ENCODE measurements at places on chromosomes 5 and 9.

GRCh38 chr9:101307524-101308213, 77.1 kb downstream of the BAAT start:
- no peak for DNase-seq

DNA sequence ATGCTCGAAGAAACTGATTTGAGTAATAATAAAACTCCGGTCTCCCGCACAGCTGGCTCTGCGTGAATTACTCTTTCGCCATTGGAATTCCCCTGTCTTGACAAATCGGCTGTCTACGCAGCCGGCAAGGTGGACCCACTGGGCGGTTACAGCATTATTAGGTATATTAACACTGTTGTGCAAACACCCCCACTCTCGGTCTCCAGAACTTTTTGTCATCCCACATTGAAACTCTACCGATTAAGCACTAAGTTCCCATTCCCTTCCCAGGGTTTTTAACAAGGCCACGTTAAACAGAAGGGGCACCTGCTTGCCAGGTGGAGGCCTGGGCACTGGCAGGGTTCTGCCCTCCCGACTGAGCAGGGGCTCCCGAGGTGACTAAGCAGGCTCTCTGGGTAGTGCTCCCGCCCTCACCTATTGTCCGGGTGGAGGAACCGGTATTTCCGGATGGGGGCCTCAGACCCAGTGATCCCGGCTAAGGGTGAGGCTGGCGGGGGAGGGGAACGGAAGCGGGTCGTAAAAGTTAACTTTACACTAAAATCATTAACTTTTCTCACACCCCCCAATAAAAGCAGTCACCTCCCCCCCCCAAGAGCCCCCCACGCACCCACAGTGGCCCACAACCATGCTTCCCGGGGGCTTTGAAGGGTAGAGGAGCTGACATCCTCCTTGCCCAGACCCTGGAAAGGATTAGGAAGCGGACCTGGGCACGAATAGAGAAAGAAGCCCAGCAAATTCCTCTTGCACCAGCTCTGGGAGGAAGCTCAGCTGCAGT, 53.5 kb upstream of the TJP2 start:
- no peak for DNase-seq

GRCh38 chr5:151424892-151425523, 22.4 kb upstream of the SLC36A1 start:
- DNase-seq = no peak

DNA sequence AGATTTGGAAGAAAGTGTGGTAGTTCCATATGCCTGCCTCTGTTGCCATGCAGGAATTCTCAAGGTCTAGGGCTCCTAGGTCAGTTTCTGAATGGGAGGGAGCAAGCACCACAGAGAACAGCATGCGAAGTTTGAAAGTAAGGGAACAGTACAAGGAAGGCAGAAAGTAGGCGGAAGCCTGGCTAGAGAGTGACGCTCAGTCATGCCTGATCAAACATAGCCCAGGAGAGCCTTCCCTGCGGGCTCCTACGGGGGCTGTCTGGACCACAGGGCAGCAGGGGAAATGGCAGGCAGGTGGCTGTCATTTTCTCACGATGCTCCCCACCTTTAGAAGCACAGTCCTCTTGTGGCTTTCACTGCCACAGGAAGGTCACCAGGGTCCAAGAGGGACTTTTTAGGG, 12.8 kb upstream of the STC2 start:
- DNase-seq = no peak

DNA sequence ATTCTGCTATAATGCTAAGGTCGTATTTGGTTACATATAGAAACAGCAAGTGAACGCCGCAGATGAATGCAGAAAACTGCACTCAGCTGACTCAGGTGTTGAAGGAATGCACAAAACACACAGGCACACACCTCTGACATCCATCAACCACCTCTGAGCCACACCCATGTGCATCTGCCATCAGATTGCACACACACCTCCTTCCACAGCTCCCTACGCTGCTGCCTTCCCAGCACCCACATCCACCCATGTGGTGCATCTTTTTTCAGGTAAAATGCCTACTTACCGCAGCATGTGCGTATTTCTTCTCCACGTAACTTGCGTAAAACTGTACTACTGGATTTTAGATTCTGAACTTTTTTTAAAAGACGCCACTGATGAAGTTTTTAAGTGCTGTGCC, 7.1 kb downstream of the STK10 start:
- no peak for DNase-seq

- DNase-seq = no peak
Measured at GRCh38 chr5:151196556-151197290, 27.2 kb downstream of the CCDC69 start.

- no peak for DNase-seq
Measured at GRCh38 chr5:10580531-10581423, 16.9 kb downstream of the ANKRD33B start.

GRCh38 chr9:133969681-133970580, 22.2 kb downstream of the VAV2 start:
- DNase-seq = no peak

GRCh38 chr9:105403552-105404248, 44.1 kb upstream of the FSD1L start:
- DNase-seq = no peak

DNA sequence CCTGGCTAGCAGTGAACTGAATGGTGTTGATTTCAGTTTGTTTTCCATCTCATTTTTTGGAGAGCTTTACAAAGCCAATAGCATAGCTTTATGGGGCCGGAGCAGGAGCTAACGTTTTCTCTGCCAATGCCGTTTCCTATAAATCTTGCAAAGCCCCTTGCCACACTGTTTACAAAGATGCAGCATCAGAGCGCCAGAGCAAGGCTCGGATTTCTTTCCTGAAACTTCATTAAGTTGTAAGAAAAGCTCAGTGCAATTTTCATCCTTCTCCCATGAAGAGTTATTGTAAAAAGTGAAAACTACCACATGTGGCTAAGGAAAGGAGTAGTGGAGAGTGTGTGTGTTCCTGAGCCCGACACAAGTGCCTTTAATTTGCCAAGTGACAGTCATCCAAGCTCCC, 178.2 kb upstream of the GDNF start:
- no peak for DNase-seq

GRCh38 chr5:80864706-80865435, 95.3 kb upstream of the RASGRF2 start:
- DNase-seq = no peak

DNA sequence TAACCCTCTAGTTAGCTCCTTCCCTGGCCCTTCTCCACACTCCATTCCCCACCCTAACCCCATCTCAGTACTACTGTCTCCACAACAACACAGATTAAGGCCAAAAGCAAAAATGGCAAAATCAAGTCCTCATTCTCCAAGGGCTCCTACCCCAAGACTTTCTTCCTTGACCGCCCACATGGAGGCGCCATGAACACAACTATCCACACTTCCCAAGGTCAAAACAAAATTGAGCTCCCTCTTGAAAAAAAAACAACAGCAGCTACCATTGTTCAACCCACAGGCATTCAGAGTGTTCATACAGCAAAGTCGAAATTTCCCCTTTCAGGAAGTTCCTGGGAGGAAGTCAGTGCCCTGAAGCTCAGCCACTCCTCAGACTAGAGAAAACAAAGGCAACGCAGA, 54.4 kb downstream of the GNAQ start:
- peak; percentile 23 for DNase-seq

DNA sequence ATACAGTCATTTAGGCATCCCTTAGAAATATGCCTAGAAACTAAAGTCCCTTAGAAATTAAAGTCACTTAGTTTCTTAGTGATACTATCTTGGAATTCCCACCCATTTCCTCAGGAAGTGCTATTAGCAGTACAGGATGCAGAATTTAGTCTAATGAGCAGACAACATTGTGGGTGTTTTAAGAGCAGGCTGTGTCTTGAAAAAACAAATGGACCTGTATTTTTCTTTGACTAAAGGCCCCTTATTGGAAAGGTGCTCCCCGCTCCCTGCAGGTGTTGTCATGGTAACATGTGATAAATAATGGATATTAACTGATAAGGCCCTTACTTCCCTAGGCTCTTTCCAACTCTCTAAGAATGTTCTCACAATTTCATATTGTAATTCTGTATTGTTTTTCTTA, 38.8 kb upstream of the STARD4 start:
- no peak for DNase-seq

GRCh38 chr5:132772291-132773070, 4.6 kb downstream of the SEPTIN8 start:
- no peak for DNase-seq

DNA sequence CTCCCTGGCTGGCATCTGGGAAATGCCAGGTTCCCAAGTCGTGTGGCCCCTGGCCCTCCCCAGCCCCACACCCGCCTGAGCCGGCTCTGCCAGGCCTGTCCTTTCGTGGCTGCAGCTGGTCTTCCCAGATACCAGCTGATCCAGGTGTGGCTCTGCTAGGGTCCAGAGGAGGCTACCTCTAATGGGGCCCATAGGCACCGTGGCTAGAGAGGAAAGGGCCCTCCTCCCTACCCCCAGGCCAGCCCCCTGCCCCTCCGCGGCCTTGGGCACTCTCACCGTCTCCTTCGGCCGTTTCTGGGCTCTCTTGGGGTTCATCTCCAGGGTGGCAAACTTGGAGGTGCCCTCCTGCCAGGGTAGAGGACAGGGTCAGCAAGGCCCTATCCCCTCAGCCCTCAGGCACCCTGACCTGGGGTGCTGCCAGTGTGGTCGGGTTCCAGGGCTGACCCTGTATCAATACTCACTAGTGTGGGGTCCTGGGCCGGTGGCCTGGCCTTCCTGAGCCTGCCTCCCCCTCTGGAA, 17.0 kb downstream of the RALGDS start:
- no peak for DNase-seq

- DNase-seq = no peak
Measured at GRCh38 chr5:93349613-93350012, 231.4 kb downstream of the NR2F1-AS1 start.

- DNase-seq = no peak
Measured at GRCh38 chr9:129437626-129438323, 183.1 kb downstream of the C9orf50 start.

GRCh38 chr9:89234205-89235067, 55.8 kb upstream of the SHC3 start:
- peak; percentile 9 for DNase-seq

DNA sequence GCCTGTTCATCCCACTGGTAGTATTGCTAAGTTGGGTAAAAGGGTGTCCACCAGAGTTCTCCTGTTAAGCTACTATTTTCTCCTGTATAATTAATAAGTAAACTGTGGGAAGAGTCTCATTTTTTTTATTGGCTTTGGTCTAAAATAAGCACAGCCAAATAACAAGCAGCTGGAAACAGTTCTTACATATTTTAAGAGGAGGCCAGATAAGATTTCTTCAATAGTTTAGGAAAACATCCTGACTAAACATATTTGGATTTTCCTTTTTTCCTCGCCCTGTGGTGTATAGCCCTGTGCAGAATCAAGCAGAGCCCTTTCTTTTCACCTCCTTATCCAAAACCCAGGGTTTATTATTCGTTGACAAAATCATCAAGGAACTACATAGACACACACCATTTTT, 122.2 kb upstream of the ZNF608 start:
- no peak for DNase-seq

GRCh38 chr5:76688212-76688611, 27.7 kb upstream of the F2R start:
- no peak for DNase-seq

GRCh38 chr9:136808075-136808805, 492 bp downstream of the RABL6 start:
- no peak for DNase-seq

- DNase-seq = no peak
Measured at GRCh38 chr9:18428661-18429060, 45.3 kb upstream of the ADAMTSL1 start.

GRCh38 chr9:37727013-37727412, 26.6 kb upstream of the TRMT10B start:
- no peak for DNase-seq

DNA sequence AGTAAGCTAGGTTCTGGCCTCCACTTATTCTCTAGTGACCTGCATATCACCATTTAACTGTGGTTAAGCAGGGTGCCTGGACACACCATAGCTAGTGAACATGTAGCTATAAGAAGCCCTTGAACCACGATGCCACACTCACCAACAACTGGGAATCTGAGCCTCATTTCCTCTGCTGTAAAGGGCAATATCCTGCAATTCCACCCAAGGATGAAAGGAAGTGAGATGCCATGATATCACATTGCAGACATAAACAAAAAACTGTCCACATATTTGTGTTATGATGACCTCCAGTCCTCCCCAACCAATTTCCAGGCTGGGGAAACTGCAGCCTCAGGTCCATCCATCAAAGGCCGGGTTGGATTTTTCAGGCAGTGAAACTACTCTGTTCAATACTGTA, 10.4 kb downstream of the TNIP1 start:
- no peak for DNase-seq

DNA sequence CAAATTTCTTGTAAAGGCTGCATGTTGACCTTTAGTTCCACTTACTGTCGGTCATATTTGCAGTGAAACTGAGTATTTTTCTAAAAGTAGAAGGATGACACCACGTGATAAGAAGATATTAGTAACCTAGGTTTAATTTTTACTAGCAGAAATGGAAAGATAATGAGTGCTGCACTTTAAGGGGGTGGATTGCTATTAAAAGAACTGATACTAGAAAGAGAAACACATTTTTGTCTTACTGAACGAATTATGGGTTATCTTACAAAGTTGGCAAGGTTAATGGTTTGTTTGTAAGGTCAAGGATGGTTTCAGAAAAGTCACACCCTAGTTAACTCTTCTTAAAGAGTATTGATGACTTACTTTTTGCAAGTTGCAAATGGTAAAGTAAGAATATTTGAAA, 2.4 kb downstream of the MACIR start:
- DNase-seq = no peak

DNA sequence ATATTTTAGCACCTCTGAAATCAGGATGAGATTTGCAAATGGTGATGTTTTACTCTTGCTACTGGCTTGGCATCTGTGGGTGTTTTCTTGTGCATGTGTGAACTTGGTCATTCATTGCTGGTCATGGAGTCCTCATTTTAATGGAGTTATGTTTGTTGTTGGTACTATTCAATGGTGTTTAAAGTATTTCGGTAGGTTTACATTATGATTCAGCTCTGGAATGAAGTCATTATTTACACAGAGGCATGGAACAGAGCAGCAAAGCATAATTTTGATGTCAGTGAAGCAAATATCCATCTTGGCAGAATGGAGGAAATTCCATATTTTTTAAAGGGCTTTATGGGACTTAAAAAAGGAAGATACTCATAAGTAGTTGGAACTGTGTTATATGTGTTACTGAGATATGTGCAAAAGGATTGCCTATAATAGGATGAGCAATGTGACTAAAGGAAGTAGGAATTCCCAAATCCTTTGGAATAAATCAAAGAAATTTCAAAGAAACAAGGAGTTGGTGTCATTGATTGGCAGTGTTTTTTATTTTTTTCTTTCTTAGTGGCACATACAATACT, 147.4 kb downstream of the ACTBL2 start:
- no peak for DNase-seq

Measured in stimulated activated CD4-positive, alpha-beta T cell treated with anti-CD3 and anti-CD28 coated beads, Interleukin-2, amount 100 ng/mL, for 4 hours (primary cell).